Stimulated activated CD8-positive, alpha-beta memory T cell treated with anti-CD3 and anti-CD28 coated beads, Interleukin-7, amount 100 ng/mL, for 4 hours (primary cell): ENCODE measurements at places on chromosomes 16 and 17.

GRCh38 chr16:57482845-57483545 is 3.3 kb downstream of the DOK4 start:
- DNase-seq, result no peak

GRCh38 chr16:31187808-31188189 is 7.9 kb downstream of the FUS start:
- no peak for DNase-seq

DNA sequence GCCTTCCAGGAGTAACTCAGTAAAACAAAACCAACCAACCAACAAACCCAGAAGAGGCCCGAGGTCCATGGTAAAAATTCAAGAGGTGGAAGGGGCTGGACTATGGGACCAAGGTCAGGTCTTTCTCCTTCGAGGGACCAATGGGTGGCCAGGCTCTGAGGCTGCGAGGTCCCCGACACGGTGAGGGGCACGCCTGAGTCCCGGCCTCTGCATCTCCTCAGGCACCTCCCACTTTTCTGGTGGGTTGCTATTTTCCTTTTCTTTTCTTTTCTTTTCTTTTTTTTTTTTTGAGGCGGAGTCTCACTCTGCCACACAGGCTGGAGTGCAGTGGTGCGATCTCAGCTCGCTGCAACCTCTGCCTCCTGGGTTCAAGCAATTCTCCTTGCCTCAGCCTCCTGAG is 18.0 kb downstream of the CD7 start:
- DNase-seq, result no peak

DNA sequence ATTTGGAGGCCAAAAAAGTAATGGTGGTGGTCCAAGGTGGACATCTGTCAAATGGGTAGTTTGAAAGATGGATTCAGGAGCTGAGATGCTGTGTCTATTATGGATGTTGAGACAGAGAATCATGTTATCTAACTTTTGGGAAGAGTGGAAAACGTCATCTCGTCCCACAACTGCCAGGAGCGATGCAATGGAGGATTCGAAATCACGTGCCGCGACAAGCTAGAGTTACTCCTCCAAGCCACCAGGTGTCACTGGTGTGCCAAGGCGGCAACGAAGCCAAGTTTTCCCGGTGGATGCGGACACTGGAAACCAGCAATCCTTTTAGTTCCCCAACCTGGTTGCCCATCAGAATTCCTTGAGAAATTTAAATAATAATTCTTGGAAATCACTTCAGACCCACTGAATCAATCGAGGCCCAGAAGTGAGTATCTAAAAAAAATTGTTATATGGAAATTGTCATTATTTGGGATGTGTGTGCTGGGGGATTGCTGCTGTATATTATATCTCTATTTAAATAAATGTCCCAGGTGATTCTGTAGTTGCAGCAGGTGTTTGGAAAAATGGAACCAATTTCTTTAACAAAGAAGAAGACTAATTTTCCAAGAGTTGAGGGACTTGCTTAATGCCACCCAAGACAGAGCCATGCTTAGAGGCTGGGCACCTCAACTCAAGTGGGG is 206.1 kb downstream of the HAPSTR1 start:
- DNase-seq, result no peak

DNA sequence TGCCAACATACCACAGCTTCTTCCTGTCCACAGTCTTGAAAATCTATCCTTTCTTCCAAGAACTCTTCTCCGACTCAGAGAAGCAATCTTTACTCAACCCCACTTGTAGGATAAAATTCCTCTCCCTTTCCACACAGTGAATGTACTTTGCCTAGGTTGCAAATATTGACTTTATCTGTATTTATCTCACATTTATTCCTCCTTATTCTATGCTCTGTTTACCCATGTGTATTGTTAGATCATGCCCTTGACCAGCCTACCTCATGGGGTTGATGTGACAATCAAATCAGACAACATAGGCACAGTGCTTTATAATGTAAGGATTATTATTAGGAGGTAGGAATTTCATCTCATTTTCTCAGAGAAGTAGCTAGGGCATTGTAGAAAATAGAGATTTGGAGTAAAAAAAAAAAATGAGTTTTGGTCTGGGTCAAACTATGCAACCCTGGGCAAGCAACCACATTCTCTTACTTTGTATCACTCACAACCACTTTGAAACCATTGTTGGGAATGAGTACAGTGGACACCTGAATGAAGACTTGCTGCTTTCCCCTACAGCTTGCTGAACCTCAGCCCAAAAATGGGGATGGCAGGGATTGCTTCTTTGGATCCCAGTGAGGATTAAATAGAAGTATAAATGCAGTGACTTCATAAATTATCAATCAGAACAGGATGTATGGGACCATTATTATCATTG is 9.1 kb upstream of the SLC35B1 start:
- no peak for DNase-seq

DNA sequence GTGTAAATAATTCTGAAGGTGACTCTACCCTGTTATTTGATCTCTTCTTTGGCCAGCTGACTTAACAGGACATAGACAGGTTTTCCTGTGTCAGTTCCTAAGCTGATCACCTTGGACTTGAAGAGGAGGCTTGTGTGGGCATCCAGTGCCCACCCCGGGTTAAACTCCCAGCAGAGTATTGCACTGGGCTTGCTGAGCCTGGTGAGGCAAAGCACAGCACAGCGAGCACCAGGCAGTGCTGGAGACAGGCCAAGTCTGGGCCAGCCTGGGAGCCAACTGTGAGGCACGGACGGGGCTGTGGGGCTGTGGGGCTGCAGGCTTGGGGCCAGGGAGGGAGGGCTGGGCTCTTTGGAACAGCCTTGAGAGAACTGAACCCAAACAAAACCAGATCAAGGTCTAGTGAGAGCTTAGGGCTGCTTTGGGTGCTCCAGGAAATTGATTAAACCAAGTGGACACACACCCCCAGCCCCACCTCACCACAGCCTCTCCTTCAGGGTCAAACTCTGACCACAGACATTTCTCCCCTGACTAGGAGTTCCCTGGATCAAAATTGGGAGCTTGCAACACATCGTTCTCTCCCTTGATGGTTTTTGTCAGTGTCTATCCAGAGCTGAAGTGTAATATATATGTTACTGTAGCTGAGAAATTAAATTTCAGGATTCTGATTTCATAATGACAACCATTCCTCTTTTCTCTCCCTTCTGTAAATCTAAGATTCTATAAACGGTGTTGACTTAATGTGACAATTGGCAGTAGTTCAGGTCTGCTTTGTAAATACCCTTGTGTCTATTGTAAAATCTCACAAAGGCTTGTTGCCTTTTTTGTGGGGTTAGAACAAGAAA is 5.1 kb downstream of the STH start:
- no peak for DNase-seq

DNA sequence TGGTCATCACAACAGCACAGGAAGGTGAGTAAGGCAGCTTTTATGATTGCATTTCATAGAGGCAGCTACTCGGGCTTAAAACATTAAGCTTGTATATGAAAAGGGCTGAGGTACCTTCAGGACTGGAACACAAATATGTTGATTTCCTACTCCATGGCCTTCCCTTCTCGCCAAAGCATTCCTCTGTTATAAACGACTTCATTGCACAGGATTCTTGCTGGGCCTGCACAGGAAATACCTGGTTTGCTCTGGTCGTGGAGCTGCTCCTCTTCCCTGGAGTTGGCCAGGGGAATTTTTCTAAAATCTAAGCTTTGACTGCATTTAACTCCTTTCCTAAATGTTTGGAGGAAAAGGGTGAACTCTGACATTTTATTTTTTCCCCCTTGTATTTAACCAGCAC is 49.0 kb downstream of the CHD9 start:
- DNase-seq, result no peak

DNA sequence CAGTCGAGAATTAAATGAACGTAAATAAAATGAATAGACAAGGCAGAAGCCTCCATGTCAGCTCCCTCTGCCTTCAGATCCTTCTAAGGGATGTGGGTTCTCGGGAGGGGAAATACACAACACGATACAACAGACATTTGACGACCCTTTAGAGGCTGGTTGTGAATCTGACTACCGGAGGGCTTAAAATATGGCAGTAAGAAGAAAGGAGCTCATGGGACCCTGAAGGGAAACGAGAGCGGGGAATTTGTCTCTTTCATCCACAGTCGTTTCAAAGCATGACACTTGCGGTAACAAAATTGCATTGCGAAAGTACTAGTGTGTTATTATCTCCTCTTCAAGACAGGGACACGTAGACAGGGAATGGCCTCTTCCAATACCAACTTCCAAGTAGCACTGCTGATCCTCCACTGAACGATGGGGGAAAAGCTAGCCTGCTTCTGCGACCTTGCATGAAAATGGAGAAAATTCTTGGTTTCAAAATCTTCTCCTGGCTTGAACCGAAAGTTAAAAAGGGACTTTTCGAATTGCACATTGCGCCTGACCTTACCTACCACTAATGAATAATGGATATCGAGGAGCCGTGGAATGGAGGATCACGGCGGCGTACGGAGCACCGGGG is 1.2 kb upstream of the TNRC6C start:
- no peak for DNase-seq

DNA sequence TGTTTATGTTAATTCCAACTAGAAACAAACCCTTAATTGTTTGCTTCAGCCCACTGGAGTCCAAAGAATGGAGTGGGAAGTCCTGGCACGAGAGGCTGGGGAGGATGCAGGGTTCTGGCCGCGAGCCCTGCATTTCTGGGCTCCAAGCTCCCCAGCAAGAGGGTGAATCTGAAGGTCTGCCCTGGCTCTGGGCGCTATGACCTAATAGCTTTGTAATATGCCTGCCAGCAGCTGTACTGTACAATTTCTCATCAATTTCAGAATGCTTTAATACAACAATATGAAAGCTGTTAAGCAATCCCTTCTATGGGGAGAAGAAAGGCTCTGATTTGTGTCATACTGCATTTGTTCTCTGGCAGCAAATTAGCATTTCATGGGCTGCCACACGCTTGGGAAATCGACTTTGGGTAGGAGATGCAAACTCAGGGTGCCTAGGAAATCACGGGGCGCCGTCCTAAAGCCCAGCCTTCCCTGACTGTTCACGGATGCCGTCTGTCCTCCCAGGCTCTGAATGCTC is 43.8 kb downstream of the NDEL1 start:
- DNase-seq, result no peak

- no peak for DNase-seq
Measured at GRCh38 chr17:3959295-3959899, 4.8 kb downstream of the ATP2A3 start.

- no peak for DNase-seq
Measured at GRCh38 chr16:66858740-66859396, 14.7 kb downstream of the CA7 start.

- no peak for DNase-seq
Measured at GRCh38 chr17:39549747-39550573, 57.8 kb downstream of the NEUROD2 start.

DNA sequence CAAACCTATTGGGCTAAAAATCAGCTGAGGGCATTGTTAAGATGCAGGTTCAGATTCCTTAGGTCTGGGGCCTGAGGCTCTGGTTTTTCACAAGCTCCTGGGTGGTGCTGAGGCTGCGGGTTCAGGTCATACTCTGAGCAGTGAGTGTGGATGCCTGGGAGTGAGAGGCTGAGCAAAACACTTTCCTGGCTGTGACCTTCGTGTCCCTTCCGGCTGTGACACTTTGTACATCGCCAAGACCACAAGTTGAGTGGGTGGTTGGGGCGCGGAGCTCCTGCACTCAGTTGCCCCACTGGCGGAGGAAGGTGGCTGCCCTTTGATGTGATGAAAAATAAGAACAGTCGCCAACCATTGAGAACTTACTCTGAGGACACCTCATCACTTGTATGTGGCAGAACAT is 24.8 kb downstream of the CCR7 start:
- peak; percentile 60 for DNase-seq

- DNase-seq, result no peak
Measured at GRCh38 chr16:10878644-10879501, 1.9 kb downstream of the CIITA start.

DNA sequence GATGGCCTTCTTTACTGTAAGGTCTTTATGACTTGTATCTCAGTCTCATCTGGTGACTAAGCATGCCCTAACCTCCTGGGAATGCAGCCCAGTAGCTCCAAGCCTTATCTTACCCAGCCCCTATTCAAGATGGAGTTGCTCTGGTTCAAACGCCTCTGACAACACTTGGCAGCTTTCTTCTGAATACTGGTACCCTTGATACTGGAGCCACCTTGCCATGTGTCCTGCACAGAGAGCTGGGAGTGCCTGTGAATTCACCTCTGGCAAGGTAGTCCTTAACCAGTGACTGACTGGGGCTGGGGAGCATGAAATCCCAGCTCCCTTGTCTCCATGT is 17.2 kb downstream of the NUDT7 start:
- no peak for DNase-seq

DNA sequence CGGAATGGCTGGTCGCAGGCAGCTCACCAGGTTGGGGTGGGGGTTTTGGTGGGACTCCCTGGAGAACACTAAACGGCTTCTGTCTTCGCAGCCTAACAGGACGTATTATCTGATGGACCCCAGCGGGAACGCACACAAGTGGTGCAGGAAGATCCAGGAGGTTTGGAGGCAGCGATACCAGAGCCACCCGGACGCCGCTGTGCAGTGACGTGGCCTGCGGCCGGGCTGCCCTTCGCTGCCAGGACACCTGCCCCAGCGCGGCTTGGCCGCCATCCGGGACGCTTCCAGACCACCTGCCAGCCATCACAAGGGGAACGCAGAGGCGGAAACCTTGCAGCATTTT is 59.7 kb downstream of the PDPK1 start:
- DNase-seq, result no peak

DNA sequence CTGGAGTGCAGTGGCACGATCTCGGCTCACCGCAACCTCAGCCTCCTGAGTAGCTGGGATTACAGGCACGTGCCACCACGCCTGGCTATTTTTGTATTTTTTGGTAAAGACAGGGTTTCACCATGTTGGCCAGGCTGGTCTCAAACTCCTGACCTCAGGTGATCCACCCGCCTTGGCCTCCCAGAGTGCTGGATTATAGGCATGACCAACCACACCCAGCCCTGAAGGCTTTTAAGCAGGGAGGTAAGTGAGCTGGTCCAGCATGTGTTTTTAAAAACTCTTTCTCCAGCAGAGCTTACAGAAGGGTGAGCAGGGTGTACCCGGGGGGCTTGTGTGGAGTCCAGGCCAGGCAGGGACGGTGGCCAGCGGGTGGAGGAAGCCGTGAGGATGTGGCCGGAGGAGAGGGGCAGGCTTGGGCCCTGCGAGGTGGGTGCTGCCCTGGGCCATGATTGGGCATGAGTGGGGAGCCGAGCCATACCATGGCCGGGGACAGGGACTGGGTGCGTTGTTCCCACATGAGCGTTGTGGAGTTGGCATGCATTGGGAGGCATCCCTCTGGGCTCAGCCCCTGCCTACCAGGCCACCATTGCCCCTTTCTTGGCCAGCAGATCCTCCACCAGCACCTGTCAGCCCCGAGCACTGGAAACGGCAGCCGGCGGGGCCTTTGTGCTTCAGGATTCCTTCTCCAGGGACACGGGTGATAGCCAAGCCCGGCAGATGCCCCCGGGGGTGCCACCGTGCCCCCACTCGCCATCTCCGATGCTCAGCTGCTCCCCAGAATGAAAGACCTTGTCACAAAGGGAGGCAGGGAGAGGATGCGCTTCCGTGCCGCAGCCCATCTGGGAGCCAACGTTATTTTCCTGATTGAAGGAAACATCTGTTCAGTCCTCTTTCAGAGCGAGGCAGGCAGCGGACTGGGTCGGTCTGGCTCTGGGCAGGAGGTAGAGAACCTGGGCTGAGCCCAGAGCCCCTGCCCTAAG is 64.5 kb downstream of the RAI1 start:
- DNase-seq, result no peak

- DNase-seq, result no peak
Measured at GRCh38 chr17:17815062-17815406, 21.8 kb downstream of the SREBF1 start.

GRCh38 chr16:58459344-58460218 is 40.4 kb upstream of the NDRG4 start:
- DNase-seq, result peak; percentile 39

- no peak for DNase-seq
Measured at GRCh38 chr17:32926183-32926582, 1.8 kb upstream of the TMEM98 start.
